ENCODE measurements at places on chromosomes 2 and 18.
A peak's percentile ranks its signal among the peaks of the same experiment; 100 is the strongest.

DNA sequence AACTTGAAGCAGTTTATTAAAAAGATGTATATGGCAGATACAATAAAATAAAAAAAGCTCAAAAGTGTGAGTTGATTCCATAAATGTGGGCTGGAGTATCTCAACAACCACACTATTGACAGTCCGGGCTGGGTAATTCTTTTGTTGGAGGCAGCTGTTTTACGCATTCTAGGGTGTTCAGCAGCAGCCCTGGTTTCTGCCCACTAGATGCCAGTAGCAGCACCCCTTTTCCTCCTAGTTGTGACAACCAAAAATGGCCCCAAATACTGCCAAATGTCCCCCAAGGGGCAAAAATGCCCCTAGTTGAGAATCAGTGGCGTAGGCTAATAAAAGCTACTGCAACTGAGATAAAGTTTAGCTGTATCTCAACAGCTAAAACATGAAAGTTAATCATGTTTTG lies 44.8 kb downstream of the CHMP3 start:
- DNase-seq = no peak

- no peak for DNase-seq
Observed at GRCh38 chr2:34266908-34267697, 668.0 kb upstream of the FAM98A start.

DNA sequence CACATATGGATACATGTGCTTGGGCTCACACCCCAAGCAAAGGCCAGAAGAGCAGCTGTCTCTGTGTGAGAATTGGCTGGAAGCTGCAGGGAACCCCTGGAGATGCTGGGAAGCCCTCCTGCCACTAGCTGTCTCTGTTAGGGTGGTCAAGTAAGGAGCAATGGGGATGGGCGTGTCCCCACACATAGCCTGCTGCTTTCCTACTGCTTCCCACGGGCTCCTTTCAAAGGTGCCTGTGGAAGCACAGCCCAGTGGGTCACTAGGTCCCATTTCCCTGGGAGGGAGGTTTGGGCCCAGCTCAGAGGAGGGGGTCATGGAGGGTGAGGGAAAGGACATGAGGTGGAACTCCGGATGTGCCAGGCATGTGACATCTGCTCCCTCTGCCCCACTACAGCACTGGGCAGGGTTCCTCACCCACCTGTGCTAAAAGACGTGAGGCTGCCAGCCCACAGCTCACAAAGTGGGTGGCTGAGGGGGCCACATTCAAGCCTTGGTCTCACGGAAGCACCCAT lies 24.4 kb upstream of the MAL start:
- no peak for DNase-seq

- DNase-seq = peak; percentile 88
Observed at GRCh38 chr2:72367530-72368225, 220.0 kb upstream of the CYP26B1 start.

DNA sequence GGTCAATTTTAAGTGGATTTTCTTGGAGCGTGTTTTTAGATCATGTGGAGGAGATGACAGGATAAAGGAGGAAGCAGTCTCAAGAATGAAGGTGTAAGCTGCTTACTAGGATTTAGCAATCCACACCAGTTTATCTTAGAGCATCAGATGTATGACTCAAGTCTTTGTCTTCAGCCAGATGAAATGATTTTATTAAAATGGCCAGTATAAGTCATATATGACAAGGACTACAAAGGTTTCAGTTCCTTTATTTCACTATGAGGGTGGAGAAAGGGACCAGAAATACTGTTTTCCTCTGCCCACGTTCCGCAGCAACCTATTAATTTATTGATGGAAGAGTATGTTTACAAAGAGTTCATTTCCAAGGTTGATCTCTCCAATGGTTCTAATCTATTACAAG lies 970.5 kb upstream of the SLC39A10 start:
- DNase-seq = no peak

DNA sequence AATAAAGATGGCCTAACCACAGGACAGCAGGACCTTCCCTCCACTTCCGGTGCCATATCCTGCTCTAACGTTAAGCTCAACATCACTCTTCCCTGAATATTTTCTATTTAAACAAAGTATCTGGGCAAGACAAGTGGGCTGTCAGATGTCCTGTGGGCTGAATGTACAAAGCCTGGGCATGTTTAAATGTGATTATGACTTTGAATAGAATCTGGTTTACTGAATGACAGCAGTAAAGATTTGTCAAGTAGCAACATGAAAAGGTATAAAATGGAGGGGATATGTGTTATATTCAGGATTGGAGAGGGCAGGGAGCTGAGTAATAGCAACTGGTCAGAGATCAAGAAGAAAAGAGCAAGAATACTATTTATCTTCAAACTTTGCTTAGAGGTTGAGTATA lies 540.9 kb downstream of the NRXN1 start:
- DNase-seq = no peak

- DNase-seq = no peak
Observed at GRCh38 chr2:69589973-69590652, 53.4 kb downstream of the AAK1 start.

DNA sequence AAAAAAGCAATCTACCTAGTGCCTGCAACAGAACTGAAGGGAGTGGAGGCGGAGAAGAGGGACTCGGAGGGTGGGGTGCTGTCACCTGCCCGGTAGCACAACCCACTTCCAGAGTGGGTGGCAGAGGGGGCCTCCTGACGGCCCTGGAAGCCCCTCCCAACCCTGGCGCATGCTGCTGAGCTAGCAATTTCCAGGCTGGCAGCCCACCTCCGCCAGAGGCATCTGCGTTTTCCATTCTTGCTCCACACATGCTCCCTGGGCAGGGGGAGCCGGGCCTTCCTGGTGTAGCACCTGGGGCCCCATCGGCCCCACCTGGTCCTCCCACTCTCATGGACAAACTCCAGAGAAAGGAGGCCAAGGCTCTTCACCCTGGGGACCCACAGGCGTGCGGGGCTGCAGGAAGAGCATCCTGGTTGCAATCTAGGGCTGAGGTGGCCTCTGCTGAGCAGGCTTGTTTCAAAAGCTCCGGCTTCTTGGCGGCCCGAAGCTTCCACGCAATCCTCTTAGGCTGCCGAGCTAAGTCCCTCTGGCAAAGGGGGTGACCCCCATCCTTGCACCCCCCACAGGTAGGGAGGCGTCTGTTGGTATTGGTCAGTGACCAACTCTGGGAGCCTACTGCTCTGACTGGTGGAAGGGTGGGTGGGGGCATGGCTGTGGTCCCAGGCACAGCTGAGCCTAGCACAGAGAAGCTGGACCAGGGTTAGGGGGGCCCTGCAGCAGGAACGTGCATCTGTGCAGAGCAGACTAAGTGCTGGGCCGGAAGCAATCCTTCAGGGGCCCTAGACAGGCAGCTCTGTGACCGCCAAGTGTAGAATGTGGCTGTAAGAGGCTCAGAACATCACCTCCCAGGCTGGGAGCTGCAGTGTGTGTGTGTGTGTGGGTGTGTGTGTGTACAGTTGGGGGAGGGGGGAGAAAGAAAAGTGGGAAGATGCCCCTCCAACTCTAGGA lies 2.6 kb downstream of the HS6ST1 start:
- DNase-seq = peak; percentile 79

- no peak for DNase-seq
Observed at GRCh38 chr2:145360129-145360790, 840.3 kb upstream of the ZEB2 start.

DNA sequence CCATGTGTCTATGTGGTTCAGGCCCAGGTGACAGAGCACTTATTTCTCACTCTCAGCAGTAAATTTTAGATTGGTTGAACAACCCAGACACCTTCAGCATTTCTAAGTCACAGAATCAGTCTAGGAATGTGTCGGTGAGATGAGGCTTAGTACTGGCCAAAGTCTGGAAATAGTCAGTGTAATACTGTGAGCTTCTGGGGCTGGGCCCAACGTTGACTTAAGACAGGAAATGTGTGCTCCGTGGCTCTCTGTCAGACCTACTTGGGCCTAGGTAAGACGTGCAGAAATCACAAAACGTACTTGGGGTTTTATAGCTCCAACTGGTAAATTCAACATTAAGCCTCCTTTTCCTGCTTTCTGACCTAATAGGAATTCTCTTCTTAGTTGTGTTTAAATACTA lies 160.3 kb upstream of the COL3A1 start:
- peak; percentile 82 for DNase-seq

DNA sequence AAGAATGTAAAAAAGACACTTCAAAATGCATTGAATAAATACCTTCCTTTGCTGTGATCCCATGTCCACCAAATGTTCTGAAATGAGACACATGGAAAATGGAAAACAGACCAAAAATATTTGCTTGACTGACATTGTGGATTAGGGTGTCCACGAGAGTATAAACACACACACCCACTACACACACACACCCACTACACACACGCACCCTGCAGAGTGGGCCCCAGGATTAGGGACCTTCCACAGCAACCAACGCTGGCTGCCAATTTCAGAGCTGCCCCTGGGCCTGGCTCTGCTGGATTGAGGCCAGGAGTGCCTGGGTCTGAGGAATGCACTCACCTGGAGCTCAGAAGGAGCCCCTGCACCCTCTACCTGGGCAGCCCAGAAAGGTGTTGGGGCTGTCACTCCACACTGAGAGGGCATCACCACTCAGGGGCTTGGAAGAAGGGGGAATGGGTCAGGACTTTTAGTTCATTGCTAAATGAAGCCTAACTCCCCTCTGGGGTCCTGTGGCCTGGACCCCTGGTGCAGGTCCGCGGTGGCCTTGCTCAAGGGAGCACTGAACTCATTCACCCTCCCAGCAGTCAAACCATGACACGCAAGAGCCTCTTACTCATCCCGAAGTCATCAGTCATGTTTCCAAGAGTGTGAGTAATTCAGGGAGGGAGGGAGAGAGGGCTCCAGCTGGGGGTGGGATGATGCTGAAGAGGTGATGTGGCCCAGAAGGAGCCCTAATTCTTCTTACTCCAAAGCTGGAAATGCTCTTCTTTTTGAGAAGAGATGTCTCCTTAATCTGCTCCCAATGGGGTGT lies 50.2 kb upstream of the PLB1 start:
- DNase-seq = peak; percentile 97

DNA sequence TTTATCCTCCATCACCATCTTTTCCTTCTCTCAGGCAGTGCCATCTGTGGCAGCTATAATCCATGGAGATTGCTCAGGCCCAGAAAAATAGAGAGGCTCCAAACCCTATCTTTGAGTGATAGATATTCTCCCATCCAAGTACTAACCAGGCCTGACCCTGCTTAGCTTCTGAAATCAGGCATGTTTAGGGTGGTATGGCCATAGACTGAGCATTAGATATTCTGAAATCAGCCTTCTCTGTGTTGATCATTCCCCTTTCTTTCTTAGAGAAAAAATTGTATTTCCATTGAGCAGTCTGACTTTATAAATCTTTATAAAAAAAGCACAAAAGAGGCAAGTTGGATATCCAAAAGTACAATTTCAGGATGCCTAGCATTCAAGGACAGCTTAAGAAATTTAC lies 131.5 kb upstream of the ACVR2A start:
- no peak for DNase-seq

DNA sequence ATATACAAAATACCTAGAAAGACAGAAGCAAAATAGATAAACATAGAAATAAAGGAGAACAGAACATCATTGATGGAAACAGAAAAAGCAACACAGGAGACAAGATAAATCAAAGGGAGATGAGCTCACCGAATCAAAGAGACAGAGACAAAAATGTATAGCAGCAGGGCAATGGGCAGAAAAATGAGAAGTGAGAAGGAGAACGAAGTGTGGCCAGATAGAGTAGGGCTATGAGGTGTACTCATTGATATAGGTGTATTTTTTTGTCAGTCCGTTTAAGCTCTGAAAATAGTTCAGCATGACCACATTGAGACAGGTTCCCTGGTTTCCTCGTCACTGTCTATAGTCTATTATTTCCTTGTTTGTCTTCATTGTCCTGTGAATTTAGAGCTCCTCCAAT lies 55.1 kb downstream of the SP100 start:
- no peak for DNase-seq

DNA sequence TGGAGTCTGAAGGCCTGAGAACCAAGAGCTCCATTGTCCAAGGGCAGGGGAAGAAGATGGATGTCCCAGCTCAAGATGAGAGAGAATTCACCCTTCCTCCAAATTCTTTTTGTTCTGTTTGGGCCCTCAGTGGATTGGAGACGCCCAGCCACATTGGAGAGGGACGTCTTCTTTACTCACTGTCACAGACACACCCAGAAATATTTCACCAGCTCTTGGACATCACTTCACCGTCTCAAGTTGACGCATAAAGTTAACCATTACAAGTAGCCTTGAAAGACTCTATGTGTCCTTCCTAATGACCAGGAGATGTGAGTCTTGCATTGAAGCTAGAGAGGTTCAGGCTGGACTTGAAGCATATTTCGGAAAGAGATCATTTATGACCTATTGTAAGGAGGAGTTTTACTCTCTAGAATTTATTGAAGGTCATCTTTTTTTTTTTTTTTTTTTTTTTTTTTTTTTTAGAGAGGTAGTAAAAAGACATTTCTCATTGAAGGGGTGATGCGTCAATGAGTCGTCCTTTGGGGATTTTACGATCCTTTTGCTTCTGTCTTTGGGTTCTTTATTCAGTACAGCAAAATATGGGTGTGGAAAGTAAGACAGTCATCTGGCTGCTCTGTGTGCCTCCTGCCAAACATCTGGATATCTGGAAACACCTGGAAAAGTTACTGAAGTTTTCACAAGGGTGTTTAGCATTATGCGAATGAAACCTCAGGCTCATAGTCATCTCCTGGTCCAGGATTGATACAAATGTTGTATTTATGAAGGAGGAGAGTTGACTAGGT lies 118.1 kb downstream of the PRPF40A start:
- peak; percentile 37 for DNase-seq

DNA sequence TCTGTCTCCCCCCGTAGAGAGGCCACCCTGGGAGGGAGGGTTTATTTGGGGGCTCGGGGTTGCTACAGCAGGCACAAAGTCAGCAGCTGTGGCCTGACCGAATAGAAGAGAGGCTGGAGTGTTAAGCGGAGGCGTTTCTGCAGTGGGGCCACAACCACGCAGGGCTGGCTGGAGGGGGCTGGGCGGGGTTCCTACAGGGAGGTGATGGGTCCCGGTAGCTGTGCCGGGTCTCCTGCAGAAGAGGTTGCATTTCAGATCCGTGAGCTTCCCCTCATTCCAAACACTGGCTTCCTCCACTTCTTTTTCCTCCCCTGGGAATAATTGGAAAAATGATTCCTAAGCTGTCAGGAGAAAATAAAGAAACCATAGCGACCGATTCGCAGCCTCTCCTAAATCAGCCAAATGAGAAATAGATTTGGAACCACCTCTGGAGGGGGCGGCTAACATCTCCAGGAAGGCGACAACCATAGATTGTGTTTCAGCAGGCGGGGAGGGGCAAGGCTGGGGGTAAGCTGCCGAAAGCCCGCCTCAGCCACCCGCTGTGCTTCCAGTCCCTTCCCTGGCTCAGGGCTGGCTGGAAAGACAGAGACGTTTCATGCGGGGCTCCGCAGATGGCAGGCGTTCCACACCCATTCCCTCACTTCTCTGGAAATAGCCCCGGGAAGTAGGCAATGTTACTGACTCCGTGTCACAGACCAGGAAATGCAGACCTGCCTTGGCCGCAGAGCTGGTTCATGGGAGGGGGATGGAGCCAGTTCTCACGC lies 85.6 kb upstream of the TAF1B start:
- DNase-seq = peak; percentile 49

GRCh38 chr18:73942956-73943355 lies 204.7 kb downstream of the FBXO15 start:
- no peak for DNase-seq

DNA sequence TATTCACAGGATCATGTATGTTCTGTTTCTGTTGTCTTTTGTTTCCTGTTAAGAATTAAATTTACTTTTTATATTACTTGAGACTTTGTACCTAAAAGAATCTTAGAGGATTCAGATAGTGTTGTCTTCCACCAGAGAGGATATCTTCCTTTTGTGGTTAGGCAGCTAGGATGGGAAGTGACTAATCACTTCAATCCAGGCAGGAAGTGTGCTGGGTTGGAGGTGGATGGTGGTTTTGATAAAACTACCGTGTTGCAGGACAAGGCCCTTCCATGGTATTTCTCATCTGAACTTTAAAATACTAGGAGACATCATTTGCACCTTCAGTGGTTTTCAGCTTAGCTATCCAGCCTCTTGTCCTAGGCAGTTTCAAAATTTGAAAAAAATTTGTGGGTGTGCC lies 728.6 kb upstream of the CDH2 start:
- peak; percentile 62 for DNase-seq

Data from fibroblast of skin of abdomen (primary cell).